ENCODE measurements at places on chromosomes 7 and 10.
A peak's percentile ranks its signal among the peaks of the same experiment; 100 is the strongest.

DNA sequence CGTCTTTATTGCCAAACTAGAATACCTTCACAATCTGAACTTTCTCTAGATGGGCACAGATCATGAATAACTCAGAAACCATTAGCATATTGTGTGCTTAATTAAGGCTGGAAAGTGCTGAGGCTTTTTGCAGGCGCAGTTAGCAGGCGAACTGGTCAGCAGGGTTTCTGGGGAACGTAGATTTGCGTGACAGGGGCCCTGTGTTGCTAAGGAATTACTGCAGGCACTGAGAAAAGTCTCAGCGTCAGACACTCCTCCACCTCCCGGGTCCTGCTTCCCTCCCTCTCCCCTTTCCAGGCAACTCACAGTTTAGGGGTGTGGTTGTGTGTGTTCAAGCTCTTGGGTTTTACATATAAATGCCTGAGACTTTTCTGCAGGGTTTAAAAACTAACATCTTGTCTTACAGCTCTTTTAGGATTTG is 2.2 kb downstream of the MAP3K8 start:
- DNase-seq = no peak

GRCh38 chr10:102408728-102409603 is 9.6 kb downstream of the PSD start:
- DNase-seq = peak; percentile 71

DNA sequence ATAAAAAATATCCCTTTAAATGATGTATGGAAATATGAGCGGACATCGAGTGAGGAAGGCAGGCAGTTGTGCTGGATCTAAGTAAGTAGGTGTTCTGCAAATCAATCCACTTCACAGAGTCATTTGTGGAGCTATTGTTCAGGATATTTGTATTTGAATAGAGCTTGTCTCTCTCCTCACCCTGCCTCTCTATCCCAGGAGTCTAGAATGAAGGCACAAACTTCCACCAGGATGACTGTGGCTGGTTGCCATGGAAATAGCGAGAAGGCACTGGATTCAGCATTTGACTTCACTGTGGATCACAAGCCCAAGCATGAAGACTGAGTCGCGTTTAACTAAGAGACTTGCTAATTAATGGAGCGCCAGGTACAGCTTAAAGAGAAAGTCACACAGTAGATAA is 53.2 kb downstream of the NPY start:
- DNase-seq = no peak

- no peak for DNase-seq
Observed at GRCh38 chr10:123535386-123535785, 130.8 kb upstream of the GPR26 start.

DNA sequence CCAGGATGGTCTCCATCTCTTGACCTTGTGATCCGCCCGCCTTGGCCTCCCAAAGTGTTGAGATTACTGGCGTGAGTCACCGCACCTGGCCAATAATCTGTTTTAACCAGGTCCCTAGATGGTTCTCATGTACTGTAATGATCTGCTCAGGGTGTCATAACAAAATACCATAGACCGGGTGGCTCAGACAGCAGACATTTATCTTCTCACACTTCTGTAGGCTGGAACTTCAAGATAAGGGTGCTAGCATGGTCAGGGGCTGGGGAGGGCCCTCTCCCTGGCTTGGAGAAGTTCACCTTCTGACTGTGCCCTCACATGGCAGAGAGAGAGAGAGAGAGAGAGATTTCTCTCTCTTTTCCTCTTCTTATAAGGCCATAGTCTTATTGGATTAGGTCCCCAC is 279.4 kb upstream of the LYZL1 start:
- no peak for DNase-seq

GRCh38 chr7:80312139-80312661 is 177.6 kb downstream of the GNAI1 start:
- no peak for DNase-seq

DNA sequence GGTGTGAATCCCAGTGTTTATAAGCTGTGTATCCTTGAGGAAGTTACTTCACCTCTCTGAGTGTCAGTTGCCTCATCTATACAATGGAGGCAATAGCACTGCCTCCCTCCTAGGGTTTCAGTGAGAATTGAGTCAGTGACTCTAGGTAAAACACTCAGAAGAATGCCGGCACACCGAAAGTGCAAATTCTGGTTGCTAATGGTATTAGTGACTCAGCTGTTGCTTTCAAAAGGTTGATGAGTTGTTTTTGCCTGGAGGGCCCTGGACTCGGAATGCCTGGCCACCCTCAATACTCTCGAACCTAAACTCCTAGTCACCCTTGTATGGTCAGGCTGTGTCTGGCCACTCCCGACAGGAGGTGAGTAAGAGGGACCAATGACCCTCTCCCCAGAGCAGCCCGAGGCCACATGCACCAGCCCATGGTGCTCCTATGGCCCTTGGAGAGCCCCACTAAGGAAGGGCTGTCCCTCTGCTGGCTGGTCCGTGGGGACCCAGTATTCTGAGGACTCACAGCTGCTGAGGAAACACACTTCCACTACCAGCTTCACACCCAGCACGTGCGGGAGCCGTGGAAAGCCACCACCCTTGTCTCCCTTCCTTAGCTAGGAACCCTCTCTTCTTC is 60.2 kb downstream of the CALML3 start:
- DNase-seq = no peak

DNA sequence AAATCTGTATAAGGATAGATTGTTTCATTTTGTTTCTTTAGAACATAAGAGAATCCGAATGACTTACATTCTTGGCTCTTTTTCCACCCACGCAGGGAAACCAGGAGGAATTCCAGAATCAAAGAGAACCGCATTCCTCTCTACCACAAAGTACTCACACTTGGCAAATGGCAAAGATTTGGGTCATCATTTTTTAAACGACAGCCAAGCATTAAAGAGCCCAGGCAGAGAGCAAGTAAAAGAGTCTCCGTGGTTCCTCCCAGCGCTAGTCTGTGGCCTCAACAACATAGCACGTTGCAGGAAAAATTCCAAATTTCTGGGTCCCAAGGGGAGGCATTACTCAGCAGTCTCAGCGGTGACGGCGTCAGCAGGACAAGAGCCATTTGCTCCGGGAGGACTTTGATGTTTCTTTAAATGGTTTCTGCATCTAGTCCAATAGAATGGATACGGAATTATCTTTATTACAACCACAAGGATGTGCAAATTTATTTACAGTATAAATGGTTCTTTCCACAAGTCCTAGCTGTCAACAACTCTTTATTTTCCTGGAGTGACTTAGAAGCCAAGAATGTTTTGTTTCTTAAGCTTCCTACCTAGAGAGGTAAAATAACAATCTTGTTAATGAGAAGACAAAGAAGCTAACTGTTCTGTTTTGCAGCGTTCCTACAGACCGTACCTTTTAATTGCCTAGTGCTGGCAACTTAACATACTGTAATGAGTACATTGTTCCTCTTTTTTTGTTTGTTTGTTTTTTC is 232.5 kb downstream of the SKIDA1 start:
- no peak for DNase-seq

Data from stimulated activated CD4-positive, alpha-beta T cell treated with anti-CD3 and anti-CD28 coated beads, Interleukin-12 subunit alpha, Interleukin-12 subunit beta, amount 100 ng/mL, for 48 hours (primary cell).